Thymus (tissue), 14 donors: ENCODE measurements at places on chromosomes 1 and 21. TPM values are rescaled to one million over a fixed set of nuclear protein-coding genes. Genes with fewer than 3 reads are reported as not detected.

GRCh38 chr1:175070818-175071217 lies 3.2 kb downstream of the TNN start:
- no peak for DNase-seq

DNA sequence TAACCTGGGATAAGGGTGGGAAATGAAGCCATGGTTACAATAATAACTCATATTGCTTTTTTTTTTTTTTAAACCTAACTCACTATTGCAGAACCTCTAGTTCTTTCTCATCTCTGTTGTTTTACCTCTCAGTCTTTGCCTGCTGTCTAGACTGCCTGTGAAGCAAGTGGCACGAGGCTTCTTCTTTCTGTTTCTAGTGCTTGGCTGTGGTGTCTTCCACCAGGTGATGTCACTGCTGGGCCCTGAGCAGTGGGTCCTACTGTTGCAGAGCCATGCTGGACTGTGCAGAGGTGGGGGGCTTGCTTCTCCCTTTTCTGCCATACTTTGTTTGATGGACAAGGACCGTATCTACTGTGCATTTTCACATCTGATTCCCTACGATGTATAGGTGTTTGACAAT lies 51.7 kb downstream of the ZNF326 start:
- no peak for DNase-seq

DNA sequence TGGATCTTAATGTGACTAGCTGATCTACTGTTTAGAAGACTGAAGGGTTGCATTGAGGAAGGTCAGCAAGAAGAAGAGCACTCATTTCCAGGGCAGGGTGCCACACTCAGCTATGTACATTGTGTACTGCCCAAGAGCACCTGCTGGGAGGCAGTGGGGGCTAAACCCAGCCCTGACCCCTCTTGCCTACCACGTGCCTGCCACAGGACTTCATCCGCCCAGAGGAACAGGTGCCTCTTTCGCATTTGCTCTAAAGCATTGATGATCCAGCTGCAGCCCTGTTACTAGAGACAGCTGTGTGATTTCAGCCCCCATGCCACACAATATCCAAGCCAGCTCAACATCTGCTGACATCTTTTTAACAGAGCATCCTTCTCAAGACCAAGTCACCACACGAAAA lies 341.8 kb downstream of the LMX1A start:
- DNase-seq: no peak

- no peak for DNase-seq
Measured at GRCh38 chr21:33522953-33523349, 19.0 kb downstream of the GART start.

DNA sequence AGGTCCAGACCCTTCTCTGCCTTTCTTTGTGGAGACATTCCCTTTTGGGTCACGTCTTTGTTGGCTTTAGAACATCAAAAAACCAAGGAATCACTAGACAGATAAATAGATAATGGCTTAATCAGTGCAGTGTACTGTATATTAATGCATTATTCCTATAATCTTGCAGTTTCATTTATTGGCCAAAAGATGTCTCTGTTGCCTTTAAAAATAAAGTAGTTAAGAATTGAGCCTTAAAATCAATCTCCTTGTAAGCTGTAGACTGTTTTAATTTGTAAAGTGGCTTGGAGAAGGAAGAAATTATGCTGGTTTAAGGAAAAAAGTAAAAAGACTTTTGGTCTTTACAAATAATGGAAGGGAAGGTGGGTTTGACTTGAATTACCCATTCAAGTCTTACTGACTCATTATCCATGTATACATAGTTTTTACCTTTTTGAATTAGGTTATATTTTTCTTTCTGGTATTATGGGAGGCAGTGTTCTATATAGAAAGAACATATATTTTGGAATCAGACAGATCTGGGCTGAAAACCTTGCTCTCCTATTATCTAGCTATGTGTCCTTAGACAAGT lies 84.6 kb downstream of the VPS13D start:
- no peak for DNase-seq

DNA sequence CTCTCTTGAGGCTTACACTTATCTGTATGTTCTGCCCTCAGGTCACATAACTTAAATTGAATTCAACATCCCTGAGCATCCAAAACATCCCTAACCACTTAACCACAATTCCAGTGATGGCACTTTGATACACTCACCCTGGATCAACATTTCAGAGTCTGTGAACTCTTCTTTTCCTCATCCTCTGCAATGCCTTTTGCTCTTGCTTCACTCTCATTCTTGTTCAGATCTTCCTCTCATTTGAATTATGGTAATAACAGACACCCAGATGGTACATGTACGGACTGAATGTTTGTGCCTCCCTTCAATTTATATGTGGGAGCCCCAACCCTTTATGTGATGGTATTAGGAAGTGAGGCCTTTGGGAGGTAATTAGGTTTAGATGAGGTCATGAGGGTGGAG lies 33.4 kb downstream of the PTGER3 start:
- no peak for DNase-seq

- DNase-seq: peak; percentile 77
Measured at GRCh38 chr1:54488065-54488750, 59.8 kb upstream of the ACOT11 start.

DNA sequence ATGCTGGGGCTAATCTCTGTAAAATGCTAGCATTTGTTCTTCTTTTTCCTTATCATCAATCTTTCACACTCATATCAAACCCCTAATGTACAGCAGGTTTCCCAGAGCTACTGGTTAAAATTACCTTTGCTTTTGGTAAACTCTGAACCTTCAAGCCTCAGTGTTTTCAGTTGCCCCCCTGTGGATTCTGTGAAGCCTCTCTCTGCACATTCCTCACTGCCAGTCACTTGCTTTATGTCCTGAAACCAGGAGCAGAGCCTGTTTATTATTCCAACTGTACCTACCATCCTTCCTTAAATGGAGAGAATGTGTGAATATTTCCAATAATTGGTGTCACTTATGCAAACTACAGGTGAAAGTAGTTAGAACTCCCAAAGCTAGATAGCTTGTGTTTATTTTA lies 134.2 kb downstream of the NEK7 start:
- DNase-seq: no peak

DNA sequence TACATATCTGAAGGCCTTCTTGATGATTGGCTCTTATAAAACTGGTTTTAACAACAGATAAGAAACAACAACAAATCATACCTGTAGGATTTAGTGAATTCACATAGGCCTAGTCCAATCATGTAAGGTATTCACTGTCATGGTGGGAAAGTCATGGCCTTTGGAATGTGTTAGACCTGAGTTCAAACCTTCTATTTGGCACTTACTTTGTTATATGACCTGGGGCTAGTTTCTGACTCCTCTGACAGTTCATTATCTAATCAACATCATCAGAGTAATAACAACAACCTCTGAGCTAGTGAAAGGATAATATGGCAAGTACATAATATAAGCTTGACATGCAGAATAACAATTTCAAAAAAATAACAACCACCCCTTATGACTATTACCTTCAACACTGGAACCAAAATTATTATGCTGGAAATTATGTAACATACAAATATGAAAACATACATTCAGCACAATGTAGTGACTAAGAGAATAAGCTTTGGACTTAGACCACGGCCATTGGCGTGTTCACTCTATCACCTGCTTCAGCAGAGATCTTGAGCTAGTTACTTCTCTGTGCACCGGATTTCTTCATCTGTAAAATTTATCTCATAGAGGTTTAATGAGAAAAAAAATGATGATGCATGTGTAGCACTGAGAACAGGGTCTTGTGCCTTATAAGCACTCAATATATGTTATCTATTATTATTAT lies 597.6 kb downstream of the LMO4 start:
- DNase-seq: no peak

GRCh38 chr1:156014829-156015228 lies 5.9 kb downstream of the SSR2 start:
- DNase-seq: no peak

- DNase-seq: peak; percentile 62
Measured at GRCh38 chr1:241677201-241677600, 25.1 kb downstream of the WDR64 start.

- DNase-seq: no peak
Measured at GRCh38 chr1:25569597-25570396, 26.4 kb downstream of the LDLRAP1 start.

GRCh38 chr1:154743526-154744036 lies 126.5 kb downstream of the KCNN3 start:
- DNase-seq: no peak

DNA sequence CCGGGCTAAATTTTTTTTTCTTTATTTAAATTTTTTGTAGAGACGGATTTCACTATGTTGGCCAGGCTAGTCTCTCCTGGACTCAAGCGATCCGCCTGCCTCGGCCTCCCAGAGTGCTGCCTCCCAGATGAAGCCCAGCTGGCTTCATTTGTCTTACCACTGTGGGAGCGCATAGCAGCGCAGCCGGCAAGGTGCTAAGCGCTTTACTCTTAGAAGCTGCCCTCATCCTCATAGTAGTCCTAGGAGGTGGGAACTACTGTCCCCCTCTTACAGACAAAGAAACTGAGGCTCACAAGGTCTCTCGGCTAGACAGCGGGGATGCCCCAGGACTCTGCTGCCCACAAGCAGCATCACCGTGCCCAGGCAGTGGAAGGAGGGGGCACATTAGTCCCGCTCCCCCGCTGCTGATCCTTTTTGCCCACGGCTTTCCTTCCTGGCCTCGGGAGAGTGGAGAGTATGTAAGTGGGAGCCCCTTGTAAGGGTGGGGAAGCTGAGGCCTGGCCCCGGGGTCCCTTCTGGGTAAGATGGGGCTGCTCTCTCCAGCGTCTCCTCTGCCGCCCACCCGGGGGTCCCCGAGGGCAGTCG lies 726 bp downstream of the TMEM54 start:
- no peak for DNase-seq

NR1I3 gene
- not detected for total RNA-seq

LSS gene
- 15.4 TPM for total RNA-seq

SOX13 gene
- 2.2 TPM for total RNA-seq

LPAR3 gene
- total RNA-seq: 1.1 TPM

CLCA1 gene
- 0.14 TPM for total RNA-seq

SPATA21 gene
- total RNA-seq: not detected

TFF2 gene
- total RNA-seq: not detected

RHBG gene
- total RNA-seq: 0.05 TPM

CELA3B gene
- 0.09 TPM for total RNA-seq

OR2T10 gene
- not detected for total RNA-seq

GNAT2 gene
- 0.14 TPM for total RNA-seq

GCSAML gene
- total RNA-seq: 0.42 TPM

HES5 gene
- 0.38 TPM for total RNA-seq
